Breast epithelium (tissue), 4 donors: ENCODE measurements at places on chromosomes 11 and 22. TPM values are rescaled to one million over a fixed set of nuclear protein-coding genes. Genes with fewer than 3 reads are reported as not detected.

DNA sequence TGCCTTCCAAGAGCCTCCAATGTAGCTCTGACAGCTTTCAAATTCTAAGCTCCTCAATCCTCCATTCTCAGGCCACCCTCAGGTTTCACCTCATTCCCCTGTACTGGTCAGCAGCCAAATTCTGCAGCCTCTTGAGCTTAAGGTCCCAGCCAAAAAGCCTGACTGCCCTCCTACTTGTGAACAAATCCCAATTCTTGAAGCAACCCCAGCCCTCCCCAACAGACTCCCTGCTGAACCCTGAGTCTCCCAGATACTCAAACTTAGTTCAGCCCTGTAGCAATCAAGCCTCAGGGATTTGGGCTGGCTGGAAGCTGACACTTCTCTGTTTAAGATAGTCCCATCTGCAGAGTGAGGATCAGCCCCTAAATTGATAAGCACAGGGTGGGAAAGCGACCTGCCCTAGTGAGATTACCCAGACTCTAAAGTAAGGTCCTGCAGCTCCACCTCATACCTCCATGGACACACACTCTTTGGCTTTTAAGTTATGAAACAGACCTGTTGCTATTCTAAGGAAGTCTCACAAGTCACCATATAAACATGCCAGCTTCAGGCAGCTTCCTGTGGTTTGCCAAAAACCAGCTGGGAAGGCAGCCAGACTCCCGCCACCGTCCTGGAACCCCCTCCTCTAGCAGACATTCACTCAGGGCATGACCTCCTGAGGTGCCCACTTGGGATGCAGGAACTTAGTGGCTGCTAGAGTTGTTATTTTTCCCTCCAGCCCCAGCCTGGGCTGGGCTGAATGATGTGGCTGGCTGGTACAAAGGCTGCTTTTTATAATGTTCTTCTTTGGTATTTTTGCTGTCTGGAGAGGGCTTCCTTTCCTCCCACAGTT, 82.5 kb upstream of the PICALM start:
- DNase-seq = no peak

DNA sequence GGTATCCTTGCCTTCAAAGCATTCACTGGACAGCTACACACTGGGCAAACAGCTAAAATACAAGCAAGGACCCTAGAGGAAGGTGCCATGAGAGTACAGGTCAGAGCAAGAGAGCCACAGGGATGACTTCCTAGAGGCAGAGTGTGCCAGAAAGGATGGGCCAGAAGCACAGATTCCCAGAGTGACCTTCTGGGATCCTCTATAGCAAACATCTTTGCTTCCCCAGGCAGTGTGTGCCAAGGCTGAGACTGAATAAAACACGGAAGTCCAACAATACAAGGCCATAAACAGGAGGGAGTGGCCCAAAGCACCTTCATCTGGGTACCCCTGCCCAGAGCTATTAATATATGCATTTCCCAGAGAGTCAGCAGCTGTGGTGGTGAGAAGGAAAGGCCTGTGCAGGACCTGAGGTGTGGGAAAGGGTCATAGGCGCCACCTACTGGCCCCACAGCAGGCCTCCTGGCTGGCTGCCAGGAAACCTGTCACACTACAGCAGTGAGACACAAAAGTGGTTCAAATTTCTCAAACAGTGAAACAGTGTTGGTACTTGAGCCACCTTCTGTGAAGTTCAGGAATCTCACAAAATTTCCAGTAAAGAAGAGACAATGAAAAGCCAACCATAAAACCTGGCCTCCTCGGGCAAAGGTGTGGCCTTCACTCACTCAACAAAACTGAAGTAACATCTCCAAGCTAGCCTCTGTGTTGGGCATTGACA, 20.3 kb downstream of the CLPB start:
- DNase-seq = peak; percentile 90

DNA sequence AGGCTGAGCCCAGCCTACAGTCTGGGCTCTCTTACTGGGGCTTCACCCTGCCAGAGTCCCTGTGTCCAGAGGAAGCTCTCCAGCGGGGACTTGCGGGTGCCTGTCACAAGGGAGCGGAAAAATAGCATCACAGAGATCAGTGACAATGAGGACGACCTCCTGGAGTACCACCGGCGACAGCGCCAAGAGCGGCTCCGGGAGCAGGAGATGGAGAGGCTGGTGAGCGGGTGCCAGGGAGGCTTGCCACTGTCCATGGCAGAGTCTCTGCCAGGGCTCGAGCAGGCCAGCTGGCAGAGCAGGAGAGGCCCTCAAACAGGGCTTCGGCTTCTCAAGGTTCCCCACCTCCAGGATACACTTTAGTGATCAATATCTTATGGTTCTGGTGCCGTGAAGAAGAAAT, 21.0 kb downstream of the PHLDB1 start:
- DNase-seq = no peak

The TRIM29 gene
- 58.7 TPM for total RNA-seq
